Naive thymus-derived CD8-positive, alpha-beta T cell (primary cell): ENCODE measurements at places on chromosomes 5 and 9. TPM values are rescaled to one million over a fixed set of nuclear protein-coding genes. Genes with fewer than 3 reads are reported as not detected.

GRCh38 chr9:130158001-130158400, 14.2 kb upstream of the NCS1 start:
- no peak for DNase-seq

GRCh38 chr5:110112348-110112747, 422.6 kb downstream of the MAN2A1 start:
- DNase-seq, result no peak

GRCh38 chr5:92401492-92401891, 1018.4 kb upstream of the ARRDC3 start:
- DNase-seq, result no peak

DNA sequence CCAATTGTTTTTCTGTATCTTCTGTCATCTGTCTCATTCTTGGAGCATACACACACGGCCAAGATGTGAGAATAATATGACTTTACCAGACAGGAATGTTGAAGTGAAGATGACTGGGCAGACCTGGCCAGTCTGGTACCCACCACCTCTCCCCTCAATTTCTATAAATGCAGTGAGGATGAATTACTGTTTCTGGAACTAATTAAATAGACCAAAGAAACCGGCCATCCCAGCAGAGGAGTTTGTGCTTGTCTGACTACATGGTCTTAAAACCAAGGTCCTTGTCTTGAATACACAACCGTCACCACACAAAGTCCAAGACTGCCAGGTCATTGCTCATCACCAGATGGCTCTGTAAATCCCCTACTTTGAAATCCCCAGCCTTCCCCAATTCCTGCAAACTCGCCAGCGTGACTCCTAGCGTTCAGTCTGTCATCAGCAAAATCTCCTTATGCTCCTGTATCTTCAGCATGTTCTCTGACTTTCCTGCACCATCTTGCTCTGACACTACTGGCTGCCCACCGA, 147.2 kb downstream of the PDE4D start:
- DNase-seq, result no peak

DNA sequence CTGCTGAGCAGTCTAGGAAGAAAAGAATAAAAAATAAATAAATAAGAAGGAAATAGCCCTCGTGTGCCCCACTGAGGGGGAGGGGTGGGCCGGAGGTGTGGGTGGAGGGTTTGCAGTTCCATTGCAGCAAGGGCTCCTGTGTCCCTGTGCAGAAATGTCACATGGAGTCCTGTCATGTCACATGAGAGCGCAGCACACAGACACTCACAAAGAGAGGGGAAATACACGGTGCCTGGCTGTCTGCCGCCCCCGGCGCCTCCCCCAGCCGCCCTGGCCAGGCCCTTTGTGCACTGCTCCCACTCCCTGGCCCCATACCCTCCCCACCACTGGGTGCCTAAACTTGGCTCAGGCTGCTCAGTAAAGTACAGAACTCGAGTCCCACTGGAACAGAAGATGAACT, 55.6 kb upstream of the SPTLC1 start:
- no peak for DNase-seq

GRCh38 chr5:169426784-169427183, 125.8 kb upstream of the SLIT3 start:
- DNase-seq, result no peak

DNA sequence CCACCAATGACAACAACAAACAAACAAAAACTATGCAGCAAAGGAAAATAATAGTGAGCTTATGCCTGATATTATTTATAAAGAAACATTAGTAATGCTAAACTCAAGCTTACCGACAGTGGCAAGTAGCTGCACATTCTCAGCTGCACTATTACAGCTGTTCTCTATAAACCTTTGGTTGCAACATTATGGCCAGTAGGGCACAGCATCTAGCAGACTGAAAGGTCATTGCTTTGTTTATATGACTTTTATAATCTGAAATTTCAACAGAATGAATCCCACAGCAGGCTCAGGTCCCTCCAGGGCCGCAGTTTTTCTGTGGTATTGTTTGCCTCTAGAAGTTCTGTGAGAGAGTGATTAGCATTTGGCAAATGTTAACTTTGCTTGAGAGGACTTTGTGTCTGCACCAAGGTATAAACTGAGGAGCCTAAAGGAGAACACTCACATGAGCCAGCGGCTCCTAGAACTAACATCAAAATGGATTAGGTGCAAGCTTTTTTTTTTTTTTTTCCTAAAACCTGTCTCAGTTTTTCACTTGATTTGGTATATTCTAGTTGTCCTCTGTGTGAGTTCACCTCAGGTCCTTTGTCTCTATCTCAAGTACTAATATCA, 58.3 kb downstream of the IZUMO3 start:
- DNase-seq, result no peak

- DNase-seq, result no peak
Observed at GRCh38 chr5:181120761-181121160, 10.2 kb downstream of the OR2V1 start.

DNA sequence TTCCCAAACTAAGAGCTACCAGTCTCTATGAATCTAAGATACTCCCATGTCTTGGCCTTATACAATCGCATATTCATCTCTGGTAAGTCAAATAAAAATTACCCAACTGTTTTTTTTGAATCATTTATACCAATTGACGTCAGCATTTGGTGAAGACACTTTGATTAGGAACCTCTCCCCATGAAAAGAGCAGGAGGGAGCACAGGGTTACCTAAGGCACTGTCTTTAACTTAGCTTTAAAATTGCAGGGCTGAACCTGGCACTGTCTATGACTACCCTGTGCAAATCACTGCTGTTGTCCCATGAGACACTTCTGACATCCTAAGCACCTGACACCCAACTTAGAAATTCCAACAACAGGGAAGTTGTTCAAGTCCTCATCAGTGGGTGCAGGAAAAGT, 586.4 kb downstream of the MAT2B start:
- no peak for DNase-seq

GRCh38 chr9:132892400-132892799, 13.7 kb downstream of the SPACA9 start:
- no peak for DNase-seq

DNA sequence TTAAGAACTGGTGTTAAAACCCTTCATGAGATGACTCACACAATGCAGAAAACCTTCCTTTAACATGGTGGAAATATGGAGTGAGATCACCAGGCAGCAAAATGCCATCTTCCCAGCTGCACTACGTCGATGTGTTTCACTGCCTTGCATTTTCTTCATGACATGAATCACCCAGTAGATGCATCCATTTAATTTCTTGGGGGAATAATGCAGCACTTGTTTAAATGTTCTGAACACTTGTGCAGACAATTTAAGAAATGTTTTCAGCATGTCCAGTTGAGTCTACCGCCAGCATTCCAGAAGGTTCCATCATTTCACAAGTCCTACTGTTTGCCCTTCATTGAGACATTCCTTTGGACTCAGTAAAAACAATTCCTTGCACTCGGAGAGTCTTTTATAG, 81.6 kb downstream of the ADAMTS16 start:
- no peak for DNase-seq

GRCh38 chr9:85971731-85972130, 30.8 kb downstream of the NAA35 start:
- DNase-seq, result no peak

- no peak for DNase-seq
Observed at GRCh38 chr5:77170196-77170890, 40.1 kb upstream of the PDE8B start.

PRSS3 gene
- polyA plus RNA-seq, result not detected

MLANA gene
- 0.06 TPM for polyA plus RNA-seq

PCDHA10 gene
- not detected for polyA plus RNA-seq

MTX3 gene
- 4.0 TPM for polyA plus RNA-seq

LHX6 gene
- not detected for polyA plus RNA-seq

SLC6A3 gene
- polyA plus RNA-seq, result 0.09 TPM

GPR151 gene
- not detected for polyA plus RNA-seq

ANKRD34B gene
- polyA plus RNA-seq, result not detected

CSF1R gene
- polyA plus RNA-seq, result 0.55 TPM
